Activated CD4-positive, alpha-beta T cell treated with anti-CD3 and anti-CD28 coated beads for 36 hours (primary cell): ENCODE measurements at places on chromosomes 16 and 17. TPM values are rescaled to one million over a fixed set of nuclear protein-coding genes. Genes with fewer than 3 reads are reported as not detected.

GRCh38 chr17:57106107-57106835 lies 21.2 kb downstream of the AKAP1 start:
- DNase-seq, result no peak

- no peak for DNase-seq
Measured at GRCh38 chr16:2687531-2688308, 5.4 kb downstream of the KCTD5 start.

- no peak for DNase-seq
Measured at GRCh38 chr16:69417520-69418199, 6.8 kb upstream of the CYB5B start.

DNA sequence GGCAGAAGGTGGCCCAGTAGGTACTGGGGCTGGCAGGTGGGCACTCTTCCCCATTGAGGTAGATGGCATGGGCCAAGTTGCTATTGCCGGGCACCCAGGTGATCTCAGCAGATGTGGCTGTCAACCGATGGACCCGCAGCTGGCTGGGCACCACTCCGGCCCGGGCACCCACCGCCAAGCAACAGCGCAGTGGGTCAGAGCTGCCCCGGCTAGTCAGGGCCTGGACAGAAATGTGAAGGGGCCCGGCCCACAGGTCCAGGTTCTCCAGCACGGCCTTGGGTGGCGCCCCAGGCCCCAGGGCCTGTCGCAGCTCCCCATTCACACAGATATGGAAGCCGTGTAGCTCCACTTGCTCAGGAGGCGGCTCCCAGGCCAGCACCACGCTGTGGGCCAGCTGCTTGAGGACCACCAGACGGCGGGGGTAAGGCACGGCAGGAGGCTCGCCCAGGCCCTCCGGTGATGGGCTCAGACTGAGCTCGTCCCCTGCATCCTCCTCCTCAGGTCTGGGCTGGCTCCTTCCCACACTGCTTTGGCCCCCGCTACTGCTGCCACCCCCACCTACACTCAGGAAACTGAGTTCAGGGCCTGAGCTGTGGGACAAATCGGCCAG lies 16.5 kb downstream of the TSPOAP1 start:
- no peak for DNase-seq

The CPHXL2 gene
- total RNA-seq, result not detected

GRCh38 chr17:50103252-50103651 lies 8.1 kb downstream of the PDK2 start:
- no peak for DNase-seq

The CLDN9 gene
- not detected for total RNA-seq

DNA sequence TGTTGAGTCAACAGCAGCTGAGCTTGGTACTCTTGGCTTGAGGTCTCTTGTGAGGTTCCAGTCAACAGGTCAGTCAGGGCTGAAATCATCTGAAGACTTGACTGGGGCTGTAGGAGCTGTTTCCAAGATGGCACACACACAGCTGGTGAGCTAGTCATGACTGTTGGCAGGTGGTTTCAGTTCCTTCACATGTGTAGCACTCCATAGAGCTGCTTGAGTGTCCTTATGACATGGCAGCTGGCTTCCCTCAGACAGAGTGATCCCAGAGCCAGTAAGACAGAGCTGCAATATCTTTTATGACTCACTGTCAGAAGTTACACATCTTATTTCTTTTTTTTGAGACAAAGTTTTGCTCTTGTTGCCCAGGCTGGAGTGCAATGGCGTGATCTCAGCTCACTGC lies 19.5 kb upstream of the GAS7 start:
- DNase-seq, result no peak

The TPSG1 gene
- total RNA-seq, result not detected

DNA sequence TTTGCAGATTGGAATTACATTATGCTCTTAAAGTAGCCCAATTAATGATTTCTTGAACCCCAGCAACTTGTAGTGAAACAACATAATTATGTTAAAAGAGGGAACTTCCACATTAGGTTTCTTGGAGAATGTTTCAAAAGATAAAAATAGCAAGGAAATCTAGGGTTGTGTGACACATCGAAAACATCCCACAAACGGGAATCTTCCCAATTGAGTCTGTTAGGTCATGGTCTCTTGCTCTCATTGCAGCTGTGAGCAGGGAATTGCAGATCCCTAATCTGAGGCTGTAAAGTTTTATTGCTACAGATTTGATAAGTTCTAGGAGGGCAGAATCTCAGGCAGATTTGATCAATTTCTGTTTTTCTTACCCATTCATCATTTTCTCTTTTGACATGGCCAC lies 6.7 kb upstream of the LPO start:
- DNase-seq, result no peak

The CENPT gene
- total RNA-seq, result 34.9 TPM

GRCh38 chr16:56384074-56384721 lies 41.1 kb downstream of the AMFR start:
- no peak for DNase-seq

The HSPB9 gene
- 0.11 TPM for total RNA-seq

- DNase-seq, result no peak
Measured at GRCh38 chr16:483341-484075, 44.0 kb upstream of the CAPN15 start.
